AG04450 (cell line): ENCODE measurements at places on chromosomes 4 and X.
A peak's percentile ranks its signal among the peaks of the same experiment; 100 is the strongest.

DNA sequence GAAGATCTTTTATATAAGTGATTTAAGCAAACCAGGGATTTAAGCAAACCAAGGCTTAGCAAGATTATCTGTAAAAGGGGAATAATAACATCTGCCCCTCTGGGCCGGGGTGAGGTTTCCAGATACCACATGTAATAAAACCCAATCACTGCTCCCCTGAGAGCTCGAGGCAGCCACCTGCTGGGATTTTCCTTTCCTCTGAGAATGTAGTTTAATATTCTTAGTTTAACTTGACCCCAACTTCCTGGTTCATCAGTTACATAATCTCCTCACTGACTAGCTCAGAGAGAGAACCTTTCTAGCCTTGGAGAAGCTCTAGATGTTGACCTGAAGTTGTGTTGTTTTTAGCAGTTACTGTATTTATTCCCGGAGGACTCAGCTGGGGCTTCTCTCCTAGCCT is 322.4 kb downstream of the ARHGAP10 start:
- DNase-seq, result no peak

- no peak for DNase-seq
Measured at GRCh38 chrX:149497626-149498025, 7.5 kb downstream of the IDS start.

DNA sequence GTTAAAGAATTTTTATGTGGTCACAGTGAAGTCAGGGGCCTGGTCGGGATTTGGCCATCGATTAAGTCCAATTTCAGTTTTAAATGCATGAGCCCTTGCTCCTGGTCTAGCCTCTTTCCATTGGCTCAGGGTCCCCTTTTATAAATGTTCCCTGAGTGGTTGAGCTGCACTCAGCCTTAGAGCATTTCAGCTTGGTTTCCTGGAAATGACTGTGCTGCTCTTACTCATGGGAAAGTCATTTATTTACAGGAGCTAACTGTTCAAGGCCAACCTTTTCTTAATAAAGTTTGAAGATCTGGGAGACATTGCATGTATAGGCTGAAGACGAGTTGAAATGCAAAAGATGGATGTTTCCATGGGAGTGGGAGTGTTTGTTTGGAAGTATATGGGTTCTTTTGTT is 98.8 kb upstream of the CLNK start:
- peak; percentile 59 for DNase-seq

DNA sequence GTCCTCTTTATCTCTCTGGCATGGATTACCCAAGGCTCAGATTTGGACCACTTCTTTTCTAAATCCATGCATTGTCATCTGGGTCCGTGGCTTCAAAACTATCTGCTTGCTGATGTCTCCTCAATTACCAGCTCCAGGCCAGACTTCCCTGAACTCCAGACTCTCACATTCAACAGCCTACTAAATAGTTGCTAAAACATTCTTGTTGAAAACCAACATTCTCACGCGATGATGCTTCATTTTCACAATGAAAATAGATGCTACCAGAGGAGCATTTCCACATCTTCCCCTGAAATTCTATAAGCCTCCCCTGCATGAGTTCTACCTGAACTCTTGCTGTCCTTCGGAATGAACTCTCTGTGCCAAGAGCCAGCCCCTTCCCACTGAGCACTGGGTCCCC is 5.2 kb upstream of the TLR6 start:
- DNase-seq, result no peak

- no peak for DNase-seq
Measured at GRCh38 chrX:147228153-147228552, 413.6 kb upstream of the CXorf51A start.

GRCh38 chr4:41882625-41883347 is 52.4 kb upstream of the TMEM33 start:
- no peak for DNase-seq

DNA sequence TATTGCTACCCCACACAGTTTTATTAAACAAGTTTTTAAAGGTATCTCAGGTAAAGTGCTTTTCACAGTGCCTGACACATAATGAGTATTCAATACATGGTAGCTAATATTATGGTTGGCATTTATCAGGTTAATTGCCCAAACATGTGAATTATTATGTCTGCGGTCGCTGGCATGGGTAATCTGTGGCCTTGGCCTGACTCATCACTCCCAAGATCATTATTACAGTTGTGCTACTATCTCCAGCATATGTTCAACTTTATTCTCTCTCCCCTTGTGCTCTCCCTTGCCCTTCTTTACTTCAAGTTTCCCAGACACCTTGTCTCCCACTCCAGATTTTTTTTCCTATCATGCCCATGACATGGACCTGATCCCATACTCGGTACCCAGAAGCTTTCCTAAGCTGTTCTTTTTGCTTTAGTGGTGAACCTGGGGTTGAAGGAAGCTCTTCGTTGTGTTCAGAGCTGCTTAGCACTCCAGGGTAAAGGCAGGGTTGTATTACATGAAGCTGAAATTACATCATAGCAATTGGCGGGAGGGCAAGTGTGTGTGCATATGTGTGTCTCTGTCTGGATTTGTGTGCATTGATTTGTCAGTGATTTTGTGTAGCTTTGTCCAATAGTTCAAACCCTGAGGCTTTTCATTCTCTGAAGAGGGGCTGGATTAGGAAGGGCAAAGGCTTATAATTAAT is 176.5 kb upstream of the NRK start:
- DNase-seq, result no peak

- no peak for DNase-seq
Measured at GRCh38 chr4:148420397-148420796, 21.8 kb downstream of the NR3C2 start.

GRCh38 chr4:11669156-11669555 is 240.5 kb upstream of the HS3ST1 start:
- DNase-seq, result no peak

GRCh38 chr4:99800332-99801004 is 16.2 kb upstream of the DAPP1 start:
- no peak for DNase-seq

GRCh38 chrX:140172401-140172800 is 207.1 kb upstream of the CXorf66 start:
- no peak for DNase-seq
